ENCODE measurements at places on chromosomes 5 and 9.

- no peak for DNase-seq
These were observed 280.4 kb downstream of the CAAP1 start for GRCh38 chr9:26612211-26612610.

DNA sequence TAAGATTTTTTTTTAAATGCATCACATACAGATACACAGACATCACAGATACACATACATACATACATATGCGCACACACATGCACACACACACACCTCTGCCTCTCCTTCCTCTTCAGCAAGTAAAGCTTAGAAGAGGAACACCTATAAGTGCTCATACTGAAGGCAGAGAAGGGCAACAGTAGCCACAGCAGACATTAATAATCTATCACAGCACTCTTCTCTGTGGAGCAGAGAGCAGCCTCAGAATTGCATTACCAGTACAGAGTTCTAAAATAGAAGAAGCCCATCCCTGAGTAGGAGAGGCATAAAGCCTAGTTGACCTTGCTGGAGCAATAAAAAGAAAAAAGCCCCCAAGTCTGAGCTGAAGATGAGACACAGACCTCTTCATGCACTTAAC is 110.6 kb downstream of the MLLT3 start:
- no peak for DNase-seq

GRCh38 chr5:171433982-171434676 is 14.7 kb downstream of the FGF18 start:
- DNase-seq, result no peak

GRCh38 chr5:167248257-167248656 is 1043.2 kb upstream of the WWC1 start:
- DNase-seq, result no peak

GRCh38 chr5:75054134-75054930 is 2.0 kb upstream of the GCNT4 start:
- DNase-seq, result peak; percentile 21

- no peak for DNase-seq
These were observed 9.0 kb upstream of the CATSPER3 start for GRCh38 chr5:134958755-134959154.

- no peak for DNase-seq
These were observed 11.6 kb downstream of the NIPSNAP3B start for GRCh38 chr9:104775574-104775936.

DNA sequence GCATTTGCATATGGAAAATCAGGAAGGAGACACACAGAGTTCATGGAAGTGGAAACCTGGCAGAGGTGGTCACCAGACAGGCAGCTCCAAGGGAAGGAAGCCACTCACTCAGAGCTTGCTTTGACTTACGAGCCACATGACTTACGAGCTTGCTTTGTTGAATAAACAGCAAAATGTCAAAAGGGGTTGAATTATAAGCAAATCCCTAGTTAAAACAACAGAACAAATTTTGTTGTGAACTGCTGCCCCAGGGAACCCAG is 164.3 kb downstream of the SYK start:
- DNase-seq, result no peak

DNA sequence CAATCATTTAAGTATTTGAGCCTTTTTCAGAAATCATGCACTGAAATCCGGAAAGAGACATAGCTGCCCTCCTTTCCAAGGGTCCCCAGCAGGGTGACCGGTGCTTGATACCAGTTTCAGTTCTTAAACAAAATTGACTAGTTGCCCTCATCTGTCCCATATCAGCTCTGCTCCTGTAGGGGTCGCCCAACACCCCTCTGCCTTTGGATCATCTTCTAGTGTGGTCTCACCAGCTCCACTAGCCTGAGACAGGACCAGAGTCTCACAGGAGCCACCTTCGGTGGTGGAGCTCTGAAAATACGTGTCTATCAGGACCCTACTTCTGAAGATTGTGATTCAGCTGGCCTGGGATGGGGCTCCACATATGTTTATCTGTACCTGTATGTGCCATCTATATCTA is 428.2 kb downstream of the ENC1 start:
- DNase-seq, result peak; percentile 19

GRCh38 chr5:66553368-66553912 is 42.8 kb upstream of the MAST4 start:
- DNase-seq, result no peak

- DNase-seq, result no peak
These were observed 21.0 kb upstream of the C5orf63 start for GRCh38 chr5:127094161-127094814.

DNA sequence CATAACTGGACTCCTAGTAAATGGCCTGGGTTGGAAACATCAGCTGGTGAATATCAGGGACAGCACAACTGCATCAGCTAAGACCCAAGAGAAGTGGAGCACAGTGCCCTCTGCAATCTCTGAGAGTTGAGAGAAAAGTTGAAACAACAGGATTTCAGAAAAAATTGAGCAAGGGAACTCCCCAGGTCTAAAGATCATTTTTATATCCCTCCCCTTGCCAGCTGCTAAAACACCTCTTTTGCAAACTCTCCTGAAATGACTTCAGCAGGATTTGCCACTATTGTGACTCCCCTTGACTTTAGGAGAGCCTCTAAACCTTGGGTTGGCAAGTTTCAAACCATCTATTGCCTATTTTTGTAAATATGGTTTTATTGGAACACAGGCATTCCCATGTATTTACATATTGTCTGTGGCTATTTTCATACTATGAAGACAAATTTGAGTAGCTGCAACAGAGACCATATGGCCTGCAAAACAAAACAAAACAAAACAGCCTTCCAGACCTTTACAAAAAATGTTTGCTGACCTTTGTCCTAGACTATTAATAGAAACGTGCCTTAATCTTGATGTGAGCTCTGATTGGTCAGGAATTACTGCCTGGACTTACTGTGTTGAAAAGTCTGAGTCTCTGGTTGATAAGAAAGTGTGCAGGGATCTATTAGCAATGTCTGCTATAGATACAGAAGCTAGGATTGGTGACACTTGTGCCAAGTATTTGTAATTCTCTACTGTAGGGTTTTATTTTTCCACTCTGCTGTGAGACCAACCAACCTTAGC is 37.7 kb upstream of the PLPPR1 start:
- DNase-seq, result no peak

DNA sequence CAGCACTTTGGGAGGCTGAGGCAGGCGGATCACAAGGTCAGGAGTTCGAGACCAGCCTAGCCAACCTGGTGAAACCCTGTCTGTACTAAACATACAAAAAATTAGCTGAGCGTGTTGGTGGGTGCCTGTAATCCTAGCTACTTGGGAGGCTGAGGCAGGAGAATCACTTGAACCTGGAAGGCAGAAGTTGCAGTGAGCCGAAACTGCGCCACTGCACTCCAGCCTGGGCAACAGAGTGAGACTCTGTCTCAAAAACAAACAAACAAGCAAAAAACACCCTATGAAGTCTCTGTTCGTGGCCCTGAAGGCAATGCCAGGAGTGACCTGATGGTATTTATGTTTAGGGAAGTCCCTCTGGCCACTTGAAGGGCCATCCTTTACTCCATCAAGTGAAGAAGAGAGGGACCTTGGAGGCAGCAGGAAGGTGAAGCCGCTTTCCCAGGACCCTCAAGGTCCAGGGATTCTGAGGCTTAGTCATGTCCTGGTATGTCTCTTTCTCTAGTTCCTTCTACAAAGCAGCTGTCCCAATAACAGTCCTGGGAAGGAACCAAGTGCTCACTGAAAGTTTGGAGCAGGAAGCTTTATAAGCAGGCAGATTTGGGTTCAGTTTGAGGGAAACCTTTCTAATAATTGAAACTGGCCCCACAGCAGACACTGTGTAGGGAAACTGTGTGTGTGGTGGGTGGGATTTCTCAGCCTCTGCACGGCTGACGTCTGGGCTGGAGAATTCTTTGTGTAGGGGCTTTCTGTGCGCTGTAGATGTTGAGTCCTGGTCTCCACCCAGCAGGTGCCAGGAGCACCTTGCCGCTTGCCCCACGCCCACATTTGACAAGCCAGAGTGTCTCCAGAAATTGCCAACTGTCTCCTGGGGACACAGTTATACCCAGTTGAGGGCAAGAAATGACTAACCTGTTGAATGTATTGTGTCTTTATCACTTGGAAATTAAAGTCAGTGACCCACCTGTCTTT is 12.5 kb downstream of the PHF2 start:
- DNase-seq, result peak; percentile 53

DNA sequence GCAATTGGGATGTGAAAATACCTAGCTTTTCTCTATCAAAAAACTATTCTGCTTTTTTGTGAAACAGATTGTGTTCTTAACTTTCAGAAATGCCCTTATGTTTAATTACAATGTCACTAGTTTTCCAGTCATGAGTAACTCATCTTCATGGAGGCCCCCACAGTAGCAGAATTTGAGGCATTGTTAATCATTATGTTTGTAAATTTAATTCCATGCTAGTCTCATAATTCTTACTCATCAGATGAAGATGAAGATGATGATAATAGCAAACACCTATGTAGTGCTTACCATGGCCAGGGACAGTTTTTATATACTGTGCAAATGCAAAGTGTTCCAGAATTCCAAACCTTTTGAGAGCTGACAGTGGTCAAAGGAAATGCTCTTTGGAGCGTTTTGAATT is 27.7 kb upstream of the F2R start:
- DNase-seq, result no peak

- DNase-seq, result peak; percentile 72
These were observed 41.7 kb upstream of the UBAC1 start for GRCh38 chr9:136002881-136003280.

DNA sequence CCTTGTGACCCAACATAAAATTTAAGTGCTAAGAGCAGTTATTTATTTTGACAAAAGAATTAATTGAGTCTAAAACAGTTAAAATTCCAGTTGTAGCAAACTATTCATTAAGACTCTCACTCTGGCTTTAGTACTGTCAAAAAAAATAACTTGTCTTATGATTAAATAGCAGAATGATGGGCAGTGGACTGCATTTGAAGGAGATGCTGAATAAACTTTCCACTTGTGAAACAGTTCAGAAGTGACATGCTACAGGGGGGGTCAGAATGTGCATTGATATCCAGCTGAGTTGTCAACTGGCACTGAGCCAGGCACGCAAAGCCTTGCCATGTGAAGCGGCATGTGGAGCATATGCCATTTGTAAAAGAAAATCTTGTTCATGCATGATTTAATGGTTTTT is 76.0 kb downstream of the FCHO2 start:
- DNase-seq, result peak; percentile 32

GRCh38 chr9:137189297-137190295 is 1.1 kb downstream of the SSNA1 start:
- no peak for DNase-seq

GRCh38 chr5:179595916-179596315 is 27.6 kb downstream of the HNRNPH1 start:
- no peak for DNase-seq

DNA sequence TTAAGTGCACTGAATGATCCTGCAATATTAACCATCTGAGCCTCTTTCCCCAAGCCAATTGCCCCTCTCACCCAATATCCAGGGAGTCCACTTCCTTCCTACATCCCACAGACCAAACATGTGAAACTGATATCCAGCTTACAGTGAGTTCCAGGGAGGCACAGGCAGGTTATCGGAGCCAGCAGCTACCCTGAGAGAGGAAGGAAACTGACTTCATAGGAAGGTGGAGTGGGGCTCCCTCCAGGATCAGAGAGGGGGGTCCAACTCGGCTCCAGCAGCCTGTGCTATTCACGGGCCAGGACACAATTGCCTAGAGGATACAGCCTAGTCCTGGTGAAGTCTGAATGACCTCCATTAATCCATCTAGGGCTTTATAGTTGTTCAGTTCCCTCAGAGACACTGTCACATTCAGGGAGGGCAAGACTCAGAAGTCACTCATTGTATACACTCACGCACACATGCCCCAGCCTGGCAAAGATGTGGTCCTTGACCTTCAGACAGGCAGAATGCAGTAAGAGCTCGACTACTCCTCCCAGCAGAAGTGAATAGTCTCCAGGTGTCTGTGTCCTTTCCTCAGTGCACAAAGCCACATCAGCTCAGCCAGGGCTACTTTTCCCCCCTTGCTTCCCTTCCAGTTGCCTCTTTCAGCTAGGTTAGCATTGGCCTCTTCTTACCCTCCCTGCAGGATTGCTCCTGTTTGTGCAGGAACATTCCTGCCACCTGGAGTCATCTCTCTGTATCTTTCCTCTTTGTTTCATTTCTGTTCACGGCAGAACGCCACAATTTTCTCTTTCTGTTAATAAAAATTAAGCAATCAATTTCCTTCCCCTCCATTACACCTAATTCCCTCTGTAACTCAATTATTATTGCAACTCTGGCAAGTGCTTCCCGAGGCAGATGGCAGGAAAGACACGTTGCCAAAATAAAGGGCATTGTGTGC is 501.7 kb downstream of the ARHGEF28 start:
- peak; percentile 40 for DNase-seq

GRCh38 chr9:125835655-125836054 is 88.5 kb downstream of the PBX3 start:
- no peak for DNase-seq

- DNase-seq, result no peak
These were observed 2.1 kb downstream of the MAMDC4 start for GRCh38 chr9:136854113-136854841.

GRCh38 chr9:33946779-33947535 is 101.7 kb downstream of the UBAP2 start:
- peak; percentile 94 for DNase-seq

DNA sequence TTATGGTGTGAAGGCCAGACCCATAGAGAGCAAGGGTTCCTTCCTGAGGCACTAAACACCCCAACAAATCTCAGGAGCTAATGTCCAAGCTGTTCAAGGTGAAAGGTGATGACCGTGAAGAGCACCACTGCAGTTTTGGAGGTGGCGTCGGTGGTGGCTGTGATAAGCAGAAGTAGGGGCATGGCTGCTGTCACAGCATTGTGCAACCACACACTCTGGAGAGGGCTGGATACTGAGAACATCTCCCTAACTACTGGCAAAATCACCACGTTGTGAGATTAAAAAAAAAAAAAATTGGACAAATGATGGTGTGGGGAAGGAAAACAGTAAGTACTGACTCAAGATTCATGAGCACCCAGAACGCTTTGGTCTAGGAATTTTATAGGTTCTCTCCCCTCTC is 156.5 kb downstream of the PJA2 start:
- DNase-seq, result no peak

- no peak for DNase-seq
These were observed 32.1 kb downstream of the TARS1 start for GRCh38 chr5:33472805-33473409.

- DNase-seq, result no peak
These were observed 166.1 kb downstream of the CACNA1B start for GRCh38 chr9:138043411-138044345.

GRCh38 chr9:120308495-120308894 is 271.5 kb downstream of the CDK5RAP2 start:
- no peak for DNase-seq

DNA sequence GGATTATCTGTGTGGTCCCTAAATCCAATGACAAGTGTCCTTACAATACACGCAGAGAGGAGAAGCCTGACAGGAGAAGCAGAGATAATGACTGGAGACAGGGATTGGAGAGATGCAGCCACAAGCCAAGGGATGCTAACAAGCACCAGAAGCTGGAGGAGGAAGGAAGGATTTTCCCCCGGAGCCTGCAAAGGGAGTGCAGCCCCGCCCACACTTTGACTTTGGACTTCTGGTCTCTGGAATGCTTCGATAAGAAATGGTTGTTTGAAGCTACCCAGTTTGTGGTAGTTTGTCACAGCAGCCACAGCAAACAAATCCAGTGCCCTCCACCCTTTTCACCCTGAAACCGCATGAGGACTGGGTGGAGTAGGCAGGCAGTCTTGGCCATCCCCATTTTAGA is 77.2 kb upstream of the BOD1 start:
- no peak for DNase-seq

Data from AG08395 (cell line).